ENCODE measurements at places on chromosomes 1 and 21.

- DNase-seq: no peak
These were observed 35.0 kb upstream of the RAP1GAP start for GRCh38 chr1:21704145-21704544.

- no peak for DNase-seq
These were observed 4.7 kb downstream of the FOXO6 start for GRCh38 chr1:41365772-41366454.

- no peak for DNase-seq
These were observed 93.9 kb upstream of the PPM1J start for GRCh38 chr1:112808861-112809684.

DNA sequence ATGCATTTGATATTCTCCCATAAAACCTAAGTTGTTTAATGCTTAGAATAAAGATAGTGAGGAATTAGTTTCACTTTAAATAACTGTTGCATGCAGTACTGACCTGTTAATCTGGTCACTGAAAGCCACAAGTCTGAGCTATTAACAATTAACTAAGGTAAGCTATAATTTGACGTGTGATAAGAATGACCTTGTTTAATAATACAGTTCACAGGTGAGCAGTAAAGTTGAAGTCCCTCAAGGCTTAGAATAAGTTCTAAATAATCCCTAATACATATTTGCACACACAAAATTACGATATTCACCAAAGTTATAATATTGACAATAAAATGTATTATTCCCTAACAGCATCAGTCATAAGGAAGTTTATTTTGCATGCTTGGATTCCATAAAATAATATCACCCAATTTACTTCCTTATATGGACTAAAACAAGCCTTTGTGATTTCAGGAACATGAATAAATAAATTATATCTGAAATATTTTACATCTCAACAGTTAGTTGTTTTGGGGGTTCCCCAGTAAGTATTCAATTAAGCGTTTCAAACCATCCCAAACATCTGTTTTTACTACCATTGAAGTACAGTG is 70.6 kb upstream of the CHRM3 start:
- no peak for DNase-seq

GRCh38 chr1:192363177-192363576 is 46.4 kb downstream of the RGS21 start:
- DNase-seq: no peak

- DNase-seq: no peak
These were observed 78.3 kb downstream of the SLC45A1 start for GRCh38 chr1:8396083-8396785.

GRCh38 chr1:200337831-200338230 is 72.0 kb downstream of the ZNF281 start:
- DNase-seq: no peak

DNA sequence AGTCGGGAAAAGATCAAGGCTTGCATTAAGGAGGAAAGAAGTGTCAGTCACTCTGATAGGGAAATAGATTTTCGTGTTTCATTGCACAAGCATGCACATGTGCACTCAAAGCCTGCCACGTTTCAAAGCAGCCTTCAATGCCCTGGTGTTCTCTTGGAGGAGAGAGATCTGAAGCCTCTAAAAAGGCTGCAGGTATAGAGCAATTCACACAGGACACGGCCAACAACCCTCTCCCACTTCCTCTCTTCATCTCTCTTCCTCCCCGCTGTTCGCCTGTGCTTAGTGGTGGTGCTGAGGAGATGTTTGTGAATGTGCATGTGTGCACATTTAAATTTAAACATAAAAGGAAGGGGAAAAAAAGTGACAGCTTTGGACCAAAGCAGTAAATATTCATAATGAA is 117.7 kb downstream of the NUF2 start:
- no peak for DNase-seq

DNA sequence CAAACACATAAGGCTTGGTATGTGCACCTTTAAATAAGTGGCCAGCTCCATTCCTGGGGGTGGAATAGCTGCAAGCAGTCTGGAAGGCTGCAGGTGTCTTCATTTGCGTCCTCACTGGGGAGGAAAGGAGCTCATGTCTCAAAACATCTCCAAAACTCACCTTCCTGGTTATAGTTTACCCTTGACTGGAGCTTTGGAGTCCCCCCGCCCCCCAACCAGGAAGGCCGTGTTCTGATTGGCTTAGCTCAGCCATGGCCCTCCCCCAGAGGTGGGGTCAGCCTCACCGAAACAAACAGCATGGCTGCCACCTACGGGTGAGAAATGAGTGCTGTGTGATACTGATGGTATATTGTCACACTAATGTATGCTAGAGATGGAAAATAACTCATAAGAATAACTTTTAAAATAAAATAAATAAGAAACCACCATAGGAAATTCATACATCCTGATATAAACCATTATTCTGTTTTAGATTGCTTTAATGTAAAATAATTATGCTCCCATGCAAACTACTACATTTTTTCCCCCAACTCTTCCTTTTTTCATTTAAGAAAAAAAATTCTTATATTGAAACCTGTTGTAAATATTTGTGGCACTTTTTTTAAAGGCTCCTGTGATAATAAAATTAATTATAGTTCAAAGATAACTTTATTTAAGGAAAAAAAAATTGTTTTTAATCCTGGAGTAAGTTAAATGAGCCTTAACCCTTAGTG is 90.8 kb downstream of the ZP4 start:
- no peak for DNase-seq

DNA sequence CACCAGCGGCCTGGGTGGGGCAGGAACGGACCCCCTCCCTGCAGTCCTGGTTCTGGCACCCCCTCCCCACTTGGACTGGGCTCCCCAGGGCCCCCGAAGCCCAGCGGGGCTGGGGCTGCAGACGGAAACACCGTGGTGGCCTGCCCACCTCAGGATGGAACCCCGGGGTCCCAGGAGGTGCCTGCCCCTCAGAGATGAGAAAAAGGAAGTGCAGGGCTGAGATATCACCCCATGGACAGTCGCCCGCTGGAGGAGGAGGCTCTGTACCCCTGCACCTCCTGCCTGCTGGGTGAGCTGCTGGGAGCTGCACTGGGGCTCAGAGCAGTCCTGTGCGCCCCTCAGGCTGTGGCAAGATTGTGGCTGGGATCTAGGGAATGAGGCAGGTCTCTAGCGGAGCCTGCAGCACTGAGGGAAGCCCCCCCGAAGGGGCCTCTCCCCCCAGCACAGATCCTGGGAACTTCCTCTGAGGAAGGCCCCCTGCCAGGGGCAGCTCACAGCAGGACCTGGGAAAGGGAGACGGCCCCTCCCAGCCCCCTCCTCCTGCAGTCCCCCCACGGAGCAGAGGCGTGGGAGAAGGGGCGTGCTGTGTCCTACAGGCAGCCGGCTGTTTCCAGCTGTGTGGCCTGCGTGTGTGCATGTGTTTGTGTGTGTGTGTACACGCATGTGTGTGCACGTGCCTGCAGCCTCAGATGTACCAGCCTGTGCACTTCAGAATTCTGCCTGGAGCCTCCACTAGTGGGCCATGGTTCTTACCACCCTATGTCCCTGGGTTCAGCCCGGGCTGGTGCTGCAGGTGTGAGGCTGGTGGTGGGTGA is 6.9 kb downstream of the AGRN start:
- DNase-seq: no peak

DNA sequence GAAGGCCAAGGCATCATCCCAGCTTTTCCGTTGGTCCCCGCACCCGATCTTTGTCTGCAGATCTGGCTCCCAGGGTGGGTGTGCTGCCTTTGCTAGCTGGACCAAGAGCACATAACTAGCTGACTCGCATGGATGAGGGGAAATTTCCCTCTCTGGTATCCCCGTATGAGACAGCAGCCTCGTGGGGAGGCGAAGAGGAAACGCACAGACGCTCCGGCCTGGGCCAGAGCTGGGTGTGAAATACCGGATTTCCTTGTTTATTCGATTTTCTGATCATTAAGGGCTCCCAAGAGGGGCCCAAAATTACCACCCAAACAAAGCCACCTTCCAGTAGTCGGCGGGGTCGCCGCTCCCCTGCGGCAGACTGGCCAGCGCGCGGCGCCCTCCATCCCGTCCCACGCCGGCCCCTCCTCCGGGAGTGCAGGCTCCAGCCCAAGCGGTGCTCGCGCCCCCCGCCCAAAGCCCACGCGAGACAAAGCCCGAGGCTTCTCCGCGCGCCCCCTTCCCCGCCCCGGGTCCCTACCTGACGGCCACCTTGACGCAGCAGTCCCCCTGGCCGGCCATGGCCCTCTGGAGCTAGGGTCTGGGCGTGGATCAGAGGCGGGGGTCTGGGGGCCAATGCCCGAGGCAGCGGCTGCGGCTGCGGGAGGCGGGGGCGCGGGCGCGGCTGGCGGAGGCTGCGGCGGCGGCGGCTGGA is 546 bp downstream of the KIF21B start:
- DNase-seq: no peak

GRCh38 chr1:181504399-181504842 is 21.1 kb downstream of the CACNA1E start:
- no peak for DNase-seq

- DNase-seq: no peak
These were observed 74.9 kb upstream of the IRF2BP2 start for GRCh38 chr1:234684856-234685255.

GRCh38 chr21:45747802-45748445 is 104.4 kb downstream of the PCBP3 start:
- DNase-seq: no peak

DNA sequence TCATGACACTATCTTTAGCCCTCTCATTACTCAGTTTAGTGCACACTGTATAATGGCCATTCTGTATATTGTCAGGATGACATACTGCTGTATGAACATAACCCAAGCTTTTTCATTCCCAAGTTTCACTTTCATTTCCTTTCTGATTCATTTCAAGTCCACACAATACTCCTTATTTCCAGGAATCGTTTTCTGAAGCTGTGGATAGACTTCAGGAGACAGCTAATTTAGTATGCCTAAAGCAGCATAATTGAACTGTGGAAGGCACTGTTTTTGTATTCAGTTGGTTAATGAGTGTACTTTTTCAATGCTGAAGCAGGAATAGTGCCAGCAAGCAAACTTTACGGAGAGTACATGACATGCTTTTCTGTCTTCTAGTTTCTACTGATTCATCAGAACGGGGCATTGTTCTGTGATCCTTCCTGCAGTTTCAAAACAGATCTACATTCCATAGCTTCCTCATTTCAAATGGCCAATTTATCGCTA is 578.5 kb upstream of the ZP4 start:
- DNase-seq: no peak

- no peak for DNase-seq
These were observed 27.7 kb downstream of the PADI3 start for GRCh38 chr1:17276568-17276967.

GRCh38 chr1:198364471-198364870 is 176.0 kb downstream of the ATP6V1G3 start:
- DNase-seq: no peak

DNA sequence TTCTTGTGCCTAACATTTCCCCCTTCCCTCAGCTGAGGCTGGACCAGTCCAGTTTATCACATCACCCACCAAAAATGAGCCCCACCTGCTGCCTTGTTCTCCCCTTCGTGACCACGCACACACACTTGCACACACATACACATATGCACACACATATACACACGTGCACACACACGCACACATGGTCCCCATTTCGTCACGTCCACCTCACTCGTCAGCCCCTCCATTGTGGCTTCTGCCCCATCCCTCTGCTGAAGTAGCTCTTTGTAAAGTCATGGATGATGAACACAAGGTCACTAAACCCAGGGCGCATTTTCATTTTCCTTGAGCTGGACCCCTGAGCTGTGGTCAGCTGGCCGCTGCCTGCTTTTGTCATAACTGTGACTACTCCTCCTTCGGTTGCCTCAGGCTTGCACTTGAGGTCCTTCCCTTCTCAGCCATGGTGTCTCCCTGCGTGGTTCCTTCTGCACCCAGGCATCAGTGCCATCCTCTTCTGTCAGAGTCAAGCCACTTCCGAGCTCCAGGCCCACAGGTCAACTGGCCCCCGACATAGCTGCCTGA is 93.8 kb downstream of the SYT2 start:
- no peak for DNase-seq

DNA sequence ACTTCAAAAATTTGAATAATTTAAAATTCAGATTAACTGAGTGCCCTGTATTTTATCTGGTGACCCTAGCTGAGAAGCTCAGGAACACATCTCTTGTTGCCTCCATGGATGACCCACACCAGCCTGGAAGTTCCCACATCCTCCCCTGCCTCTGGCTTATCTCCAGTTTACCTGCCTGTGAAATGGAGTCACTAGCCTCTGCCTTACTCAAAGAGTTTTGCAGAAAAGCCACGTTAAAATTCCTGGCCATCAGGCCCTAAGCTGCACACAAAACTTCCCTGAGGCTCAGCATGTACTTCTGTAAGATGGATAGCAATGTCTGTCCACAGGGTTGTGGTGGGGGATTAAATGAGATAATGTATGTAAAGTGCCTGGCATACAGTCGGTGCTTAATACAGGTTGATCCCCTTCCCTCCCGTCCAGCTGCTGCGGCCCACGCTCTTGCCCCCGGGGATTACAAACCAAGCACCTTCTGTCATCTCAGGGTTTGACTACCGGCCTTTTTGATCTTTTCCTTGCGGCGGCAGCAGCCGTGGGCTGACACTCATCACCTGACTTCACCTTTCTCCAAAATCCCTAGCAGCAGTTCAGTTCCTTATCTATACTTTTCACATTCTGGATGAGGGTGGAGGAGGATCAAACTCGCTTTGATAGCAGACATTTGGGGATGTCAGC is 136.5 kb downstream of the CSMD2 start:
- DNase-seq: no peak

GRCh38 chr1:151196292-151196800 is 2.0 kb upstream of the PIP5K1A start:
- peak; percentile 90 for DNase-seq

All from HFF-Myc (cell line).